NCI-H2081 treated with DMSO at 0.1 percent for 48 hours (cell line): ENCODE measurements at places on chromosomes 1 and 21.

- DNase-seq: peak; percentile 6
Measured at GRCh38 chr1:240967070-240967724, 355.2 kb upstream of the GREM2 start.

DNA sequence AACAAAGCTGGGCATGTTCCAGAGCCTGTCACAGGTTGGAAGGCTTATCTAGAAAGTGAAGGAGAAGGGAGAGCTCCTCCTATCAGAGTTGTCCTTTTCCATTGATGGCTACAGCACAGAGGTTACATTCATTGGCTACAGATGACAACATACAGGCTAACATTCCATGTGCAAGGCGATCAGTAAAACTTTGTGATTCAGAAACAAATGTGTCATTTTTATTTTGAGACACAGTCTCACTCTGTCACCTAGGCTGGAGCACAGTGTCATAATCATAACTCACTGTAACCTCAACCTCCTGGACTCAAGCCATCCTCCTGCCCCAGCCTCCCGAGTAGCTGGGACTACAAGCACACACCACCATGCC, 32.6 kb downstream of the TRIM67 start:
- DNase-seq: no peak

DNA sequence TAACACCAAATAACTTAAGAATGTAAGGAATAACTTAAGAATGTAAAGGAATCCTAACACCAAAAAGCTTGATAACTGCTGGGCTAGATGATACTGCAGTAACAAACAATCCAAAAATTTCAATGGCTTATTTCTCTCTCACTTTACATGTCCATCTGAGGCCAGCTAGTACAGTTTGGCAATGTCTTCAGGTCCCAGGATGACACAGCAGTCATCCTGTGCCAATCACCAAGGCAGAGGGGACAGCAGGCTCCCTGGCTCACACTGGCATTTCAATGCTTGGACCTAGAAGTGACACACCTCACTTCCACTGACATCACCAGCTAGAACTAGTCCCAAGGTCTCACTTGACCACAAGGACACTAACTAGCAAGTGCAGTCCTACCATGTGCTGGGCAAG, 15.3 kb downstream of the DNAJC11 start:
- no peak for DNase-seq

DNA sequence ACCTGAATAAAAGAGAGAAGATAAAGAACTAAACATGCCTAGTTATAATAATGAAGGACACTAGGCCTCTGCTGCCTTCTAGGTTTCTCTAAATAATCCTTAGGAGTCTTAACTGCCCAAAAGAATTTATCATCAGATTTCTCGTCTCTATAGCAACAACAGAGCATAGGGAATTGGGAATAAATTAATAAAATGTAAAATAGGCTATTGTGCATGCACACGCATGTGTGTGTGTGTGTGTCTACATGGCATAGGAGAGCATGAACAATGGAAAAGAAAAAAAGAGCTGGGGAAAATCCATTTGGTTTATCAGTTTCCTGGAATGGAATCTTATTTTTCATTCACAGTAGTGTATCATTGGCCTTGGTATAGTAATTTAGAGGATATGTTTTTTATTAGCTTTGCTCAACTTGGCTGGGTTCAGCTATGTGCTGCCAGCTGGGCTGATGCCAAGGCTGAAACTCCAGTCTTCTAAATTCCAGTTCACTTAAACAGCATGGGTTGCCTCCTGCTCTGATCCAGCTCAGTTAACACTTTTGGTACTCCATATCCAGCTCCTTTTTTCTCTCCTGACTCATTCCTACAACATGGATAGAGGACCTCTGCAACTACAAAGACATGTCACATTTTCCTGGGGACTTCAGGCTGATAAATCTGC, 80.6 kb upstream of the SLFNL1 start:
- no peak for DNase-seq

- no peak for DNase-seq
Measured at GRCh38 chr1:159222075-159222865, 17.6 kb downstream of the ACKR1 start.

DNA sequence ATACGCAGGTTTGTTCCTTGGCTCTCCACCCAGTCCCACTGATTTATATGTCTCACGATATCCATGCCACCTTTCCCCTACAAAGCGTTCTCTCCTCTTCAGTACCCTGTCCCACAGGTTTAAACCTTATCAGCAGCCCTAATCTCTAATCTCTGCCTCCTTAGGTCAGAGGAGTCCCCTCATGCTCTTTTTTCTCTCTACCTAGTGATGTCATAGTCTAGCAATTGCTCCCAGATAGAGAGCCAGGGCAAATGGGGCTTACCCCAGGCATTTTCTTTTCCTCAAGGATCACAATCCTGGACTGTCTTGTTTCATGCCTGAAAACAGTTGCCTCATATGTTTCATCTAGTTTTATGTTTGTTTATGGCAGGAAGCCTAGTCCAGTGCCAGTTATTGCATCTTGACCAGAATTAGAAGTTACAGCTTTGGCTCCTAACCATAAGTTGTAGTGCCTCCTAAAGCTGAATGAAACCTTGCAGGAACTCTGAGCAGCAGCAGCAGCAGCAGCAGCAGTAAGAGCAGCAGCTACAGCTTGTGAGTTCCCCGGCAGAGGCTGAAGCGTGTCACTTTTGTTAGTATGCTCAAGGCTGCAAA, 26.7 kb upstream of the TP53BP2 start:
- DNase-seq: no peak

DNA sequence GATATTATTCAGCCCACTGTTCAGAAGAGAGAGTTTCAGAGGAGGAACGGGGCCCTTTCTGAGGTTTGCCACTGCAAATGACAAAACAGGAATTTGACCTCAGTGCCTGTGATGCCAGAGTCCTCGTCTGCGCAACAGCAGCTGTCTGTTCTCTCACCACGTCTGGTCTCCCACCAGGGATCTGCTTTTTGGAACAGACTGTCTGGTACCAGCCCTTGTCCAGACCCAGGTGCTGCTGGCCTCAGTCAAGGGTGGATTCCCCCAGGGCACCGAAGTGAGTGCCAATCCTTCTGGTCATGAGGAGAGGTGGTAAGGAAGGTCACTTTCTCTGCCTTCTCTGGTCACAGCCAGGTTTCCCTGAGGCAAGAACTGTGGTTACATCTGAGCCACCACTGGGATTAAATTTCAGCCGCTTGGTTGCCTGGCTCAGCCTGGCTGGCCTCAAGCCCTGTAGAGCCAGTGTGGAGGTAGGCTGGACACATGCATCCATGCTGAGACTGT, 2.3 kb upstream of the BCAN start:
- no peak for DNase-seq

DNA sequence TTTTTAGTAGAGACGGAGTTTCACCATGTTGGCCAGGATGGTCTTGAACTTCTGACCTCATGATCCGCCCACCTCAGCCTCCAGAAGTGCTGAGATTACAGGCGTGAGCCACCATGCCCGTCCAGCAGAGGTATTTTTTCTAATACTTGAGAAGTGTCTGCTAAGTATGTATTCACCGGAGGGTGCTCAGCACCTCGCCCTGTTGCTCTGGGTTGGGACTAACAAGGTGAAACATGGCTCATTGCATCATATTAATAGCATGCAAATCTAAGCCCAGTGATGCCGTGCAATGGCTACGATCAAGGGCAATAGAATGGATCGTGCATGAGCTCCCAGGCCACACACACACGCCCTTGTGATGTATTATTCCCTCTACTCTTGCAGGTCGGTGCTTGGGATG, 68.7 kb downstream of the PDE9A start:
- no peak for DNase-seq

GRCh38 chr1:217333939-217334338, 297.0 kb downstream of the GPATCH2 start:
- DNase-seq: no peak

DNA sequence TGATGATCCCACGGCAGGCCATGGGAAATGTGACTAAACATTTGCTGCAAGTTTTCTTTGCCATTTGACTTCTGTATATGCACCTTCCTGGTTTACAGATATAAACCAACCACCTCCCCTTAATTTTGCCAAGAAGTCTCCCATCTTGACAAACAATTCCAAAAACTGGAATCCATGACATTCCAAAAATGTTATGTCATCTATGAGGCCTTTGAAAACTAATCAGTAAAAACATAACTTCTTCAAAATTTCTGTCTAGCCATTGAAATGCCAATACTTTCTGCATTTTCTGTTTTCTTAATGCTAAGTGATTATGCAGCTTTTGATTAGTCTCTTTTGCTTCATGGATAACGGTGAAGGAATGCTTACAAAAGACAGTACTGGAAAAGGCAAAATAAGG, 84.1 kb downstream of the LYST start:
- DNase-seq: no peak

DNA sequence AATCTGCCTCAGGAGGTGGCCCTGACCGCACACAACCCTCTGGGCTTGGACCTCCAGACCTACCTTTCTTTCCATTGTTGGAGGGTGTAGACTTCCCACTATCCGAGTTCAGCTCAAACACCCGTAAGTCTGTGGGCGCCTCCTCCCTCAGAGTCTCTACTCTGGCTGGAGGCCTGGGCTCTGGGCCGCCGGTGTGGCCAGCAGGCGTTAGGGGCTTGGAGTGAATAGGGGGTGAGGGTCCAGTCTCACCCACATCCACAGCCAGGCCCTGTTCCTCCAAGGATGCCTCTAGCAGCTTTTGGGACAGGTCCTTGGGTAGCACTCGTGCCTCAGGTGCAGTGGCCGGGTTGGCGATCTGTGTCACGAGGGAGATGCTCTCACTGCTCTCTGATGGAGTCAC, 13.9 kb downstream of the TSSK3 start:
- no peak for DNase-seq

DNA sequence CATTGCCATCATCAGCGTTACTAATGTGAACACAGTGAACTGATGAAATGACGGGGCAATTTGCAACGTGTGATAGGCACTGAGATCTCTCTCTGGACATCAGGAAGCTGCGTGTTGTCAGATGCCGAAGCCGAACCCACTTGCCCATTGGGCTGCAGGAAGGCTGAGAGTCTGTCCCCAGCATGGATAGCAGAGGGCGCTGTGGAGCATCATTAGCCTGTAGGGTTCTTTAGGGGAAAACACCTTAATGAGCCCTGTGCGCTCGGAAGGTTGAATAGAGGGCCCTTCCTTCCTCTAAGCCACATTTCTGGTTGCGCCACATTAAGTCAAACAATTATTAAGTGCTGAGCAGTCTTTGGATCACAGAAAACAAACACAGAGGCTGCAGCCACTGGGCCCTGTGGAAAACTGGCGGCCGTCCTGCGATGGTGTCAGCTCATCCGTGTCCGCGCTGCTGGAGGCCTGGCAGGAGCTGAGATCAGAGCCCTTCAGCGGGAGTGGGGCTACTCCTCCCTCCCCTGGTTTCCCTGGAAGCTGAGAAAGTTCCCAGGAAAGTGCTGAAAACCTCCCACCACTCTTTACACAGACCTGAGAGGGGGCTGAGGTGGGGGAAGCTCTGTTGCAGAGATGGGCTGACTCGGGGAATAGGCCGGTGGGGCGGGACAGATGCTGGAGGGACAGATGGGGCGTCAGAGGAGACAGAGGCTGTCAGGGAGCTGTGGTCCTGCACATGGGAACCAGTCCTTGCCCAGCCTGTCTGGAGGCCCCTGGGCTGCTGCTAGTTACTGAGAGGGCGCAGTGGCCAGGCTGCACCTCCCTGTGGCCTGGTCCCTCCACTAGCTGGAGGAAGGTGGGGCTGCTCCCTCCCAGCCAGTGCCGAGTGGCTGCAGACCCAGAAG, 12.7 kb downstream of the TFF2 start:
- DNase-seq: peak; percentile 69

- DNase-seq: no peak
Measured at GRCh38 chr1:88979054-88979748, 13.2 kb downstream of the KYAT3 start.

GRCh38 chr1:204567071-204567470, 50.9 kb downstream of the MDM4 start:
- no peak for DNase-seq

DNA sequence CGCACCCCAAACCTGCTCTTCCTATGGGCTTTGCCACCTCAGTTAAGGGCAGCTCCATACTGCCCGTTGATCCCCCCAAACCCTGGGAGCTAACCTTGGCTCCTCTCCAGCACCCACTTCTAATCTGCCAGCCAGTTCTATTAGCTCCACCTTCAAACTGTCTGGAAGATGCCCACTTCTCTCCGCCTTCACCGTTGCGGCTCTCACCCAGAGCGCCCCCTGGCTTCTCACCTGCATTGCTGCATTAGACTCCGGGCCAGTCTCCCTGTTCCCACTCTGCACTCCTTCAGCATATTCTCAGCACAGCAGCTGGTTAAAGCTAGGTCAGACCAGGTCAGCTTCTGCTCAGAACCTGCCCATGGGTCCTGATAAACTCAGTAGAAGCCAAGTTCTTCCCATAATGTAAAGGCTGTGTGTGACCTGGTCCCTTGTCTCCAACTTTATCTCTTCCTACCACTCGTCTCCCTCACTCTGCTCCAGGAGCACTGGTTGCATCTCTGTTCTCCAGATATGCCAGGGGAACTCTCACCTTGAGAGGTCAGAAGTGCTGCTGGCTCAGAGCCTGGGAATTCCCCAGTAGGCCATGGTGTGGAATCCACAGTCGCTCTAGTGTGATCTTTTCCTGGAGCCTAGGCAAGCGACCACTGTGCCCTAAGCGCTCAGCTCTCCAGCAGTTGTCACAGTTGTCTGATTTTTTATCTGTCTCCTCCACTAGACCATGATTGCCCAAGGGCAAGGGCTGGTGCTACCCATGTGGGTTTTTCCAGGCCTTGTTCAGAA, 150.3 kb downstream of the HMGB4 start:
- DNase-seq: no peak

DNA sequence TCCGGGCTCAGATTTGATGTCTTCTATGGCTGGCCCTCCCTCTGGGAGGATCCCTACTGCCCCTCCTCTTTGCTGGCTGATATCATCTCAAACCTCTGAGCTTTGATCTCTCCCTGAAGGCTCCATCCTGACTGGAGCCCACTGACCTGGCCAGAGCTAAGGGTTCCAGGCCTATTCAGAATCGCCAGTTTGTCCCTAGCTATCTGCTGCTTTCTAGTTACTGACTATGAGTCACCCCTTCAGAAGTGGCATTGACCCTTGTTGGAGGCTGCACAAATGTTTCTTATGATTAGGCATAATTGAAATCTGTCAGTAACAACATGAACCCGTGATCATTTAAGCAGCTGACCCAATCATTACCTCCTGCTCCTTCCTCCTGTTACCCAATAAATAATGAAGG, 87.1 kb downstream of the ABCA4 start:
- DNase-seq: no peak

GRCh38 chr1:193709607-193710006, 523.2 kb upstream of the B3GALT2 start:
- DNase-seq: no peak

DNA sequence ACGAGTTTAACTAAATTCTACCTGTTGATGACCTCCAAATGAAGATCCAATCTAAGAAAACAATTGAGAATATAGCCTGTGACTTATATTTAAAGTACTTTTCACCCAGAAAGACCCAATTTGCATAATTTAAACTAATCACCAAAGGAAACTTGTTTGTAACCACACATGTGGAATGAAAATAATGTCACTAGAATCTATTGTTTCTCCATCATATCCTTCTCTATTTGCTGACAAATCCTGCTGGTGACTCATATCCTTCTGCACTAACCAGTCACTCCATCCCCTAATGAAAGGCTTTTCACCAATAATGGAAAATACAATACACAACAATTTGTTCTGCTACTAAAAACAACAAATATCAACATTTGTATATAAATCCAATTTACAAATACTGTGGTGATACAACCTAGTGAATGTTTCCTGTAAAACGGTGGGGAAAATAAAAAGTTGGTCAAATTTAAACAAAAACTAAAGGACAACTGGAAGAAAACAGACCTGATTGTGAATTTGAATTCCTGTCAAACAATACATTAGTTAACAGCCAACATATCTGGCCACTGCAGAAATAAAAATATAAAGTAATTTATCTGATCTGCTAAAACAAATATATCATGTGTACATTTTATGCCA, 6.5 kb downstream of the PTP4A2 start:
- DNase-seq: no peak

- DNase-seq: no peak
Measured at GRCh38 chr1:77966291-77966690, 12.6 kb downstream of the FUBP1 start.
